ENCODE measurements at places on chromosomes 1 and 21.

GRCh38 chr1:9292361-9293240 lies at the start of gene SPSB1:
TSS of gene SPSB1 (plus strand) at chr1:9292894. CDS start at chr1:9355892, 62,998 bp downstream.
- peak; percentile 58 for ATAC-seq

- no peak for ATAC-seq
Measured at GRCh38 chr21:44283948-44284347, 1.7 kb upstream of the AIRE start.

- no peak for ATAC-seq
Measured at GRCh38 chr1:108669679-108670078, 8.8 kb upstream of the HENMT1 start.

GRCh38 chr1:207500306-207500705 lies 4.3 kb downstream of the CR1 start:
- no peak for ATAC-seq

- peak; percentile 31 for ATAC-seq
Measured at GRCh38 chr1:112431038-112431437, 35.0 kb downstream of the CTTNBP2NL start.

DNA sequence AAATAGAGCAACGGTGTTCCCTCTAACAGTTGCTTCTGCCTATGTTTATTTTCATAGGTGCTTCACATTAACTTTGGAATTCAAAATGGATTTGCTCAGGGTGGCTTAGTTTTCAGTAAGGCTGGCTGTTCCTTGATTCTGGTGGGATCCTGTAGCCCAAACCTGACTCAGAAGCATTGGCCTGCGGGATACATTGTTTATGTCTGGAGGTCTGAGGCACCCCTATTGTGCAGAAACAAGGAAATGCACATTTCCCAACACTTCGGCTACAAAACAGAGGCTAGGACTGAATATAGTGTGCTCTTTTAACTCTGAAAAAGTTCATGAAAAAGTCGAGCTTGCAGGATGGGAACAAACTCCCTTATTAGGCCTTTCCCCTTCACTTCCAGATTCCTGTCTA lies 133.8 kb upstream of the F3 start:
- ATAC-seq, result no peak

DNA sequence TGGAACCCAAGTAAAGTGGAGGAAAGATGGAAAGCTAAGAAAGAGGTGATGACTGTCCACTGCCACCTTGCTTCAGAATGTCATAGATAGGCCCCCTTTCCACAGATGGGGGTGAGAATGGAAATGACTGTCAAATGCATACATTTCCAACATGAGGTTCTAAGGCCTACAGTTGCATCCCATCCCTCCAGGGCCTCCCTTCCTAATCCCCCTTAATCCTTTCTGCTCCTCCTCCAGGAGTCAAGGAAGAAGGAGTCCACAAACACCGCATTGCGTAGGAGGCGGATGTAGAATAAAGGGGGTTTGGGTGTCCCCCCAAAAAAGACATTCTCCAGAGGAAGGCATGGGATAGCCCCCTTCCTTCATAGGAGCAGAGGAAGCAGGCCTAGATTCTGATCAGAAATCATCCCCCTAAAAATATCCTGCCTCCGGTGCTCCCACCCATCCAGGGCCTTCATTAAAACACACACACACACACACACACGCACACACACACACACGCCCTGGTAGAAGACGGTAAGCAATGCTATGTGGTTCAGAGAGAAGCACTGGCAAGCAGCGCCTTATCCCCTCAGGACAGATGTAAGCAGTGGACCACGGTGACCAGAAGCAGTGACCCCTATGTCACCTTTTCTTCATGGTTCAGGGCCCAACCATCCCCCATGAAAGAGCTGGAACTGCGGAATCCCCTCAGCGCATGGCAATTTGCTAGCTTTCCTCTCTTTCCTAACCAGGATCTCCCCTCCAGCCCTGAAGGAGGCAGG lies 2.0 kb downstream of the SV2A start:
- no peak for ATAC-seq

GRCh38 chr1:202217516-202217915 lies 23.9 kb downstream of the LGR6 start:
- no peak for ATAC-seq
